Keratinocyte (primary cell): ENCODE measurements at places on chromosomes 16 and 17. TPM values are rescaled to one million over a fixed set of nuclear protein-coding genes. Genes with fewer than 3 reads are reported as not detected.

GRCh38 chr16:12583237-12583897 is 220.3 kb downstream of the CPPED1 start:
- H3K27me3 ChIP-seq, result no peaks in the 10 kb centered on the region
- H3K4me1 ChIP-seq, result no peaks in the 10 kb centered on the region
- DNase-seq, result no peak
- no peaks in the 10 kb centered on the region for H3K36me3 ChIP-seq

The TMEM208 gene
- 44.9 to 47.6 TPM (median 46.3 TPM) in 3 replicates for polyA plus RNA-seq

DNA sequence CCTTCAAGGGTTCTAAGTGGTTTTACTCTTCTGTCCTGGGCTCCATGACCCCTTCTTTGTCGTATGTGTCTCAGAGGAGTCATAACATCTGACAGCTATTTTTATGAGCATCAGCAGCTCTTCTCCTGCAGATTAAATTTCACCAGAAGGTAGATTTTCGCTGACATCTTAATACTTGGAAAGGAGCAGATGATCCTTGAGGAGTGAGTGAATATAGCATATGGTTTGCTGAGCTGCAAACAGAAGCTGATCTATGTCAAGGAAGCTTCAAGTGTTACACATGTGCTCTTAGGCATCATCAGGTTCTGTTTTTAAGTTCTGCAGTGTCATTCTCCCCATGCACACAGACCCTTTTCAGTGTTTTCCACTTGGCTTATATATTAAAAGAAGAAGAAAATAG is 49.2 kb upstream of the MYH2 start:
- no peaks in the 10 kb centered on the region for H3K36me3 ChIP-seq
- no peaks in the 10 kb centered on the region for H3K27me3 ChIP-seq
- H3K4me1 ChIP-seq, result no peaks in the 10 kb centered on the region
- DNase-seq, result no peak

GRCh38 chr16:80466024-80466987 is 74.5 kb upstream of the DYNLRB2 start:
- no peaks in the 10 kb centered on the region for H3K4me1 ChIP-seq
- H3K27ac ChIP-seq, result no peak overlapping the region
- DNase-seq, result no peak
- H3K36me3 ChIP-seq, result no peaks in the 10 kb centered on the region
- no peak overlapping the region for H3K4me3 ChIP-seq

DNA sequence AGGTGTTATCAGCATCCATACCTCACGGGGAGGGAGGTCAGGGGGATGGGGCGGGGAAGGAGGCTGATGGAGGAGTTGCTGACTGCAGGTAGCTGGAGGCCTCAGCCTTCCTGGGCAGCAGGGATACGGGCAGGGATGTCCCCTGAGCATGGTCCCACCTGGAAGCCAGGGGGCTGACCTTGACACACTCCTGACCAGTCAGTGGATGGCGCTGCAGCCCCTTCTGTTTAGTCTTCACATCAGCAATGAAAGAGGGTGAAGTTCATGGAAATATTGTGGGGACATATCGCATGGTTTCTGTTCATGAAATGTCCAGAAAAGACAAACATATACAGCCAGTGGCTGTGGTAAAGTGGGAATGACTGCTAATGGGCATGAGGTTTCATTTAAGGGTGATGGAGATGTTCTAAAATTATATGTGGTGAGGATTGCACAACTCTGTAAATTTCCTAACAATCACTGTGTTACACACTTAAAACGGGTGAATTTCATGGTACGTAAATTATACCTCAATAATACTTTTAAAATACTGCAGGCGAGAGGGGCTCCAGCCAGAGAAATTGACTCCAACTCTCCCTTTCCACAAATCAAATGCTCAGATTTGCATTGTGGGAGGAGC is 489.6 kb downstream of the CDH13 start:
- H3K27me3 ChIP-seq, result no peaks in the 10 kb centered on the region
- DNase-seq, result no peak
- no peak overlapping the region for H3K27ac ChIP-seq
- no peaks in the 10 kb centered on the region for H3K36me3 ChIP-seq
- H3K4me1 ChIP-seq, result no peaks in the 10 kb centered on the region

- no peaks in the 10 kb centered on the region for H3K27me3 ChIP-seq
- no peak for DNase-seq
- H3K4me1 ChIP-seq, result no peaks in the 10 kb centered on the region
- H3K36me3 ChIP-seq, result no peaks in the 10 kb centered on the region
- H3K27ac ChIP-seq, result no peak overlapping the region
Measured at GRCh38 chr16:79687249-79688130, 87.0 kb upstream of the MAF start.

GRCh38 chr17:4648741-4649140 is 7.3 kb upstream of the ALOX15 start:
- DNase-seq, result no peak
- H3K4me1 ChIP-seq, result no peaks in the 10 kb centered on the region
- H3K27me3 ChIP-seq, result peaks cover 3% of the 10 kb centered on the region

GRCh38 chr17:8965394-8966168 is at the start of gene PIK3R5:
PIK3R5 (minus strand) TSS chr17:8965707; CDS start chr17:8911494, 54,213 bp downstream.
- H3K27me3 ChIP-seq, result peaks cover 15% of the 10 kb centered on the region
- H3K36me3 ChIP-seq, result no peaks in the 10 kb centered on the region
- H3K27ac ChIP-seq, result no peak within 1 kb of the TSS
- H3K4me1 ChIP-seq, result no peaks in the 10 kb centered on the region
- DNase-seq, result no peak

DNA sequence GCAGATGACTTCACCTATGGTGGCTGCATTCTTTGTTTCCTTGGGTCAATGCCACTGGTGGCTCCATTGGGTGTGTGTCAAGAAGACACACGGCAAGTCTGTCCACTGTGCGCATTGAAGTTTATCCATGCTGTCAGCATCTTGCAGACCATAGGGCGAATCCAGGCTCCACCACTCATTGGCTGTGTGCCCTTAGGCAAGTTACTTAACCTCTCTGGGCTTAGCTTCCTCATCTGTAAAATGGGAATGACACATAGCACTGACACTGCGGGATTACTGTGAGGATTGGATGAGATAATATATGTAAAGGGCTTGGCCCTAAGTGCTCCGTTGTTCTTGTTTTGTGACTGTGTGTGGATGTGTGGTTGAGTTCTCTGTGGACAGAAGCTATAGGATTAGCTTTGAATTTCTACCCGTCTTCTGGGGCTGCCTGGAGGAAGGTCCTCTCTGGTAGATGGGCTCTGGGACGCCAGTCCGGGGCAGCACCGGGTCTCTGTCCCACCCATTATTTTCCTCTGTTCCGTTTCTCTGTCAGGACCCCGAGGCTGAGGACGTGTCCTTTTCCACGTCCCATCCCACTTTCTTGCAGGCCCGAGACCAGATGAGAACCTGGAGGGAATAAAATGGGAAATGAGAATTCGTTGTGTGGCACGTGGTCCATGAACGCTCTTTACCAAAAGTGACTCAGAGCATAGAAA is 178.4 kb downstream of the IRF8 start:
- H3K27ac ChIP-seq, result no peak overlapping the region
- H3K4me1 ChIP-seq, result no peaks in the 10 kb centered on the region
- H3K27me3 ChIP-seq, result no peaks in the 10 kb centered on the region
- H3K4me3 ChIP-seq, result no peak overlapping the region
- DNase-seq, result no peak

DNA sequence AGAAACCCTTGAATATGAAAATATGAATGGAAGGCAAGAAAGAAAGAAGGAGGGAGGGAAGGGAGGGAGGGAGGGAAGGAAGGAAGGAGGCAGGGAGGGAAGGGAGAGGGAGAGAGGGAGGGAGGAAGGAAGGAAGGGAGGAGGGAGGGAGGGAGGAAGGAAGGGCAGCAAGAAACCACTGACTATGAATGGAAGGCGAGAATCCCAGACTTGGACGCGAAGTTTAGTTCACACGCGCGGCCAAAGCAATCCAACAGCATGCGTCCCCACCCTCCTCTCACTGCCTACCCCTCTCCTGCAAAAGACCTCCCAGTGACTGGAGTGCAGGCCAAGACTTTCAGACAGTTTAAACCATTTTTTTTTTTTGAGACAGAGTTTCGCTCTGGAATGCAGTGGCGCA is 7.9 kb upstream of the SMARCD2 start:
- H3K27me3 ChIP-seq, result peaks cover 9% of the 10 kb centered on the region
- no peaks in the 10 kb centered on the region for H3K36me3 ChIP-seq
- no peak overlapping the region for H3K4me3 ChIP-seq
- no peak overlapping the region for H3K27ac ChIP-seq

- no peak overlapping the region for H3K4me3 ChIP-seq
- DNase-seq, result no peak
- peaks cover 30% of the 10 kb centered on the region for H3K4me1 ChIP-seq
- no peaks in the 10 kb centered on the region for H3K27me3 ChIP-seq
Measured at GRCh38 chr16:24853169-24853824, 7.5 kb downstream of the SLC5A11 start.

GRCh38 chr16:9438991-9439390 is 347.5 kb downstream of the HAPSTR1 start:
- H3K36me3 ChIP-seq, result no peaks in the 10 kb centered on the region
- DNase-seq, result no peak
- H3K4me1 ChIP-seq, result no peaks in the 10 kb centered on the region
- H3K27ac ChIP-seq, result no peak overlapping the region
- no peak overlapping the region for H3K4me3 ChIP-seq

The RAB11FIP4 gene
- polyA plus RNA-seq, result 9.1 to 9.3 TPM (median 9.2 TPM) in 3 replicates

DNA sequence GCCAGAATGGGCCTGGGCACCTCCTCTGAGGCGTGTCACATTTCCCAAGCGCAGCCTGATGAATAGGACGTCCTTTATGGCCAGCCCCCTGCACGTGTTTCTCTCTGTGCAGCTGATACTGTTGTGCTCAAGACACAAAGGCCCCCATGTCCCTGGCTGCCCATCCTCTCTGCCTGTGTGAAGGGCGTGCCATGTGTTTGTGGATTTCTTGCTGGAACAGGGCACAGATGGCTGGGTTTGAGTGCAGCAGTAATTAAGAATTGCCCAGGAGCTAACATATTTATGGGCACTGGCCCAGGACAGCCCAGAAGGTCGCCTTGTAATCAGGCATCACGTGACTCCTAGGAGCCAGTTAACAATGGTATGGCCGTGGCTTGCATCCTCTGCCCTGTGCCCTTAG is 181.1 kb downstream of the CCDC182 start:
- no peaks in the 10 kb centered on the region for H3K36me3 ChIP-seq
- H3K27ac ChIP-seq, result no peak overlapping the region
- H3K4me3 ChIP-seq, result no peak overlapping the region
- H3K27me3 ChIP-seq, result no peaks in the 10 kb centered on the region
- no peak for DNase-seq

DNA sequence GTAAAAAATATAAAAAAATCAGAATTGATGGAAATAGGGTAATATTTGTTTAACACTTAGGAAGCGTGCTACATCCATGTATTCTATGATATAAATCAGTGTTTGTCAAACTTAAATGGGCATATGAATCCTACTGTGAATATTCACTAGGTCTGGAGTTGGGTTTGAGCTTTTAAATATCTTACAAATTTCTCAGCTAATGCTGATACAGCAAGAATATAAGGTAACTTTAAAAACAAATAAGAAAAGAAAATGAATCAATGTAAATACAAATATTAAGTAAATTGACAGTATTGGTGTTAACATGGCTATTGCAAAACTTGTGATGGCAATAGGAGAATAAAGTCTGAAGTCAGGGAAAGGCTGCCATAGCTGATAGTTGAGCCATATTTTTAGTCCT is 3.6 kb downstream of the MYH13 start:
- no peak overlapping the region for H3K27ac ChIP-seq
- no peaks in the 10 kb centered on the region for H3K4me1 ChIP-seq
- DNase-seq, result no peak
- no peaks in the 10 kb centered on the region for H3K27me3 ChIP-seq

The ETV4 gene
- 20.9 to 49.7 TPM (median 33.6 TPM) in 3 replicates for polyA plus RNA-seq

DNA sequence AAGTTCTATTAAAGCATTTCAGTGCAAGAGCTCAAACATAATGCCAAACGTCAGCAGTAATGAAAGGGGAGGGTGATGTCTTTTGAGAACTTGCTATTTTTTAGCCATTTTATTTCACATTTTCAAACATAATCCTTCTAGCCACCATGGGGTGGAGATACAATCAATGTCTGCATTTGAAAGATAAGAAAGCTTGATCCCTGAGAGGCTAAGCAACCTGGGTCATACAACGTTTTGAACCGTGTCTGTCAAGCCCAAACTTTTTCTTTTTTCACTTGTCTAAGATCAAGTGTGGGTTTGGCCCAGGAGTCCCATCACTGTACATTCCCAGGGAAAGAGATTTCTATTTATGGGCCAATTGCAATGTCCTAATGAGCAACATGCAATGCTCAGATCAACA is 331.1 kb downstream of the SLC39A11 start:
- H3K4me1 ChIP-seq, result no peaks in the 10 kb centered on the region
- H3K27ac ChIP-seq, result no peak overlapping the region
- no peak overlapping the region for H3K4me3 ChIP-seq
- H3K27me3 ChIP-seq, result no peaks in the 10 kb centered on the region
- no peaks in the 10 kb centered on the region for H3K36me3 ChIP-seq
- no peak for DNase-seq

The KRTAP3-1 gene
- polyA plus RNA-seq, result not detected in 3 replicates

- H3K4me3 ChIP-seq, result no peak overlapping the region
- peaks cover 12% of the 10 kb centered on the region for H3K4me1 ChIP-seq
- peaks cover 20% of the 10 kb centered on the region for H3K36me3 ChIP-seq
- no peaks in the 10 kb centered on the region for H3K27me3 ChIP-seq
- no peak for DNase-seq
Measured at GRCh38 chr16:117379-118365, 20.8 kb downstream of the NPRL3 start.

The TGFB1I1 gene
- polyA plus RNA-seq, result 3.7 to 14.0 TPM (median 5.5 TPM) in 3 replicates

The RHBDL3 gene
- not detected in 3 replicates for polyA plus RNA-seq

The GAS7 gene
- 0.10 to 0.17 TPM (median 0.14 TPM) in 3 replicates for polyA plus RNA-seq

DNA sequence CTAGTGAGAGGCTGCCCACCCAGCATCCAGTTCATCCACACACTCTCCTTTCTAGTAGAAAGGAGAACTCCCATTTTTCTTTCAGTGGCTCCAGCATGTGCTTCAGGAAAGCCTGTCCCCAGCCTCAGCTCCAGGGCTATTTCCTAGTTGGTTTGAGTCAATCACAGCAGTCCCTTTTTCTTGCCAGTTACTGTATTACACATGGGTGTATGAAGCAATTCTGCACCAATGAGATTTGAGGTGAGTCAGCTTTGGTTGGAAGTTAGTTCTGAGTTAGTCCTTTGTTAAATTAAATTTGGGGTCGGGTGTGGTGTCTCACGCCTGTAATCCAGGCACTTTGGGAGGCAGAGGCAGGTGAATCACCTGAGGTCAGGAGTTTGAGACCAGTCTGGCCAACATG is 24.8 kb downstream of the RAD51D start:
- no peak for DNase-seq
- H3K4me1 ChIP-seq, result peaks cover 7% of the 10 kb centered on the region
- no peaks in the 10 kb centered on the region for H3K27me3 ChIP-seq
- H3K36me3 ChIP-seq, result no peaks in the 10 kb centered on the region
- H3K27ac ChIP-seq, result peak overlapping the region; percentile 64

DNA sequence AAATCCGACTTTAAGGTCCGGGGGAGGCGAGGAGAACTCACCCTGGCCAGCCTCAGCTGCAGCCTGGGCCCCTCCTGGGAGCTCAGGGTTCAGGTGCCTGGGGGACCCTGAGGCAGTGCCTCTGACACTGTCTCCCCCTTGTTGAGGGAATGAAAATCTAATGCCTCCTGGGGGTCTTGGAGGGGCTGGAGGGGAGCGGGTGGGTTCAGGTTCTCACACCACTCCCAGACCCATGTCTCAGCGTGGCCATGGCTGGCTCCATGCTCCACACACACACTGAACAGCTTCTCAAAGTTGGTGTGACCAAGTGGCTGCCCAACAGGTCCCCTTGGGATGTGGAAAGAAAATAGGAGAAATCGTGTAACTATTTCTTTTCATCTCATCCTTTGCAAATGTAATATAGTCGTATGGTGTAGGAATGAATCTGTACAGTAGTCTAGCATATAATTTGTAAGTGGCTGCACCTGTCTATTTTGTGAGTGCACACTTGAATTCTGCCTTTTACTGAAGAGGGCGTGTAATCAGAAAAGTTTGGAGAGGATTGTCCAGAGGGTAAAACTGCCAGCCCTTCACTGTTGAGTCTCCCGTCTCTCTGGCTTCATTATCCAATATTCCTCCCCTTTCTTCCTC is 788 bp upstream of the PRCD start:
- H3K27me3 ChIP-seq, result peaks cover 42% of the 10 kb centered on the region
- H3K27ac ChIP-seq, result no peak overlapping the region
- no peak for DNase-seq
- H3K4me1 ChIP-seq, result peaks cover 24% of the 10 kb centered on the region

The ACSM5 gene
- polyA plus RNA-seq, result not detected in 3 replicates
